ENCODE measurements at places on chromosomes 7 and 10.

DNA sequence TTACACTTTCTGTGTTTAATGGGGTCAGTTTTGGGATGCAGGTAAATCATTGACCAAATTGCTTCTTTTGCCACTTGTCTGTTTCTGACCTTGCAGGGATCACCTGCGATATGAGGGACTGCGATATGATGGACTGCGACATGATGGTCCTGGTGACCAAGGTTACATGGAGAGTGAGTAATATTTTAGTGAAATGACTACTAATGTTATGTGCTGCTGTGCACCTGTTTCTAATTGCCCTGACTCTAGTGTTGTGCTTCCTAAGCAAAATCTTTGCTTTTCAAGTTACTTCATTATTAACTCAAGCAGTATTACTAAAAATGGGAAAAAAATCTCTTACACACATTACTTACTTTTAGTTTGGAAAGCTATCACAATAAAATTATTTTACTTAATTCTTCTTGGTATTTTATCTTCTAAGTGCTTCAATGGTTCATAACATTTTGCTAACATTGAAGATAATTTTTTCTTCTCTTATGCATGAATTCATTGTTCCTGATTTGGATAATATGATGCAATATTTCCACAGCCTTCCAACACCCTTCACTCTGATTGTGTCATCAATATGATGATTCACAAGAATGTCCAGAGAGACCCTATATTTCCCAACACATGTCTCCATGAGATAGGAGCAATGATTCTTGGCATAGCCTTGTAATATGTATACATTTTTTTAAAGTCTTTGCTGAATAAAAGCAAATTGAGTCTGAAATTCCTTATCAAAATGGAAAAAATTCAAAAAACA lies 306.2 kb upstream of the AKR1E2 start:
- DNase-seq = no peak

GRCh38 chr7:150631866-150632864 lies at the start of gene GIMAP6:
TSS of gene GIMAP6 (minus strand) at chr7:150632385. CDS start at chr7:150630142, 2,243 bp downstream.
- DNase-seq = no peak

DNA sequence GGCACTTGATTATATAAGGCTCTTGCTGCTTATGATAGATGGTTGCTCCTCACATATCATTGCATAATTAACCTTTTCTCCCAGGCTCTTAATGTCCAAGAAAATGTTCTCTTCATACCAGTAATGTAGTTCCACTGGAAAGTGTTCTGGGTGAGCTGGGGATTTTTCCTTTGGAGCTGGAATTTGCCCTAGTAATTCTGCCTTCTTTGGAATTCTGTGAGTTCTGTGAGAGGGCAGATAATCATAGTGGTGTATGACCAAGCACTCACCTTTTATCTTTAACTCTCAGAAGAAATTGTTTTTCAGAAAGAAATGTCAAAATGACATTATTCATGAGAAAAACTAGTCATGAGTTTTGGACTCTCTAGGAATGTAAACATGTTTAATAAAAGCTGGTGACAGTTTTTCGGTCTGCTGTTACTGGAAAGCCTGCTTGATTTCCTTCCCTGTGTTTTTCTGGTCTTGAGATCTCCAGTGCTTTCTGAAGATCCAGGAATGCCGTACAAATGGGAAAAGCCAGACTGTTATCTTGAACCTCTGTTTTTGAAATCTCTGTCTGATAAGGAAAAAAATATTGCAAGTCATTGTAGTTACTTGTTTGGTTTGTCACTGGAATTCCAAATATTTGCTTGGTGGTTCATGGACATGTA lies 148.3 kb upstream of the PRPS1L1 start:
- no peak for DNase-seq

DNA sequence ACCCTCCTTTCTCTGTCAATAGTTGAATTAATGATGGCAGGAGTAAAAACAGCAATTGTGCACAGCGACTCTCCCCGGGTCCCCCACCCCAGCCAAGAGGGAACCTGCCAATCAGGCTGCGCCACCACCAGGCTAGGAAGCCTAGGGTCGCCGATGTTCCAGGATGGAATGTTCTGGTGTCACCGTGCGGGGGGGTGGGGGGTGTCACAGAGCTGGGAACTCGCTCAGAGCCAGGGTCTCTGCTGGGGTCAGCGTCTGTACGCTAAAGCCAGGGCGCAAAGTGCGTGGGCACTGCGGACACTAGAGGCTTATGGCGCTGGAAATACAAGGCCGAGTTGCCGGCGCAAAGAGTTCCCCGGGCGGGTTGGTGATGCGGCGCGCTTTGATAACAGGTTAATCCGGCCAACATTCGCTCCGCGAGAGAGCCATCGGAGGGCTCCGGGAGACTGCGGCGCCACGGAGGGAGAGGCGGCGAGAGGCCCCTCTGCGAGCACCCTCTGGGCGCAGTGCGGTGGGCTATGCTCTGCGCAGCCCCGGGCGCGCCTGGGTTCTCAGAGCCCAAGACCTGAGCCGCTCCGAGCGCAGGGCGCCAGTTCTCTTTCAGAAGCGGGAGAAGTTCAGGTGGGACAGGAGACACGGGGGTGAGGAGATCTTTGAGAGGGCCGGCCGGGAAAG lies 192.3 kb downstream of the EMX2 start:
- no peak for DNase-seq

GRCh38 chr7:158975526-158976467 lies 119.4 kb downstream of the DYNC2I1 start:
- no peak for DNase-seq

DNA sequence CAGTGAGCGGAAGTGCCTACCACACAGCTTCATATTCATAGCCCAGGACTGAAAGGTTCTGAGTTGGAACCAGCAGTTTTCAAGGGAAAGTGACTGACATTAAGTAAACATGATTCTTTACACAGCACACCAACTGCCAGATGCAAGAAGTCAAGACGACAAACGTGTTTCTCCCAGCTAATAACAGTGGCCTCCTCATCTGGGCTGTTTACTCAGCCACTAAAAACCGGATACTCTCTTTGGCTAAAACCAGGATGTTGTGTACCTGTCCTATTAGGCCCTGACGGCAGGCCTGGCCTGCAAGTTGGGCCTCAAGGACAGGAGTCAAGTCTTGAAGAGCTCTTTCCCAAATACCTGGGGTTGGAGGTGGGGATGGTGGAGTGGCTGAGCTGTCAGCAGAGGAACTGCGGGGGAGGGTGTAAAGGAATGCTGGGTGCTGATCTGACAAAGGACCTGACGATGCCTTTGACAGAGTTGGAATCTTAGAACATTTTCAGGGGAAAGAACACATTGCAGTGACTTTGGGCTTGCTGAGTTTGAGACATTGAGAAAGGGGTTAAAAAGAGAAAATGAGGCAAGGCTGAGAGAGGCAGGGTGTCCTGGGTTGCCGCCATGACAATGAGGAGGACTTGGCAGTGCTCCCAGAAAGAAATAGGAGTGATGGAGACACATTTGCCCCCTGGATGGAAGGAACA lies 57.7 kb downstream of the STEAP1B start:
- no peak for DNase-seq

- no peak for DNase-seq
These were observed 387.5 kb downstream of the CCSER2 start for GRCh38 chr10:84715911-84716310.

Measured in NCI-H187 treated with DMSO at 0.1 percent for 48 hours (cell line).